Stimulated activated CD4-positive, alpha-beta T cell treated with anti-CD3 and anti-CD28 coated beads, TNF-alpha, amount 100 ng/mL, for 4 hours (primary cell): ENCODE measurements at places on chromosomes 5 and 9.

DNA sequence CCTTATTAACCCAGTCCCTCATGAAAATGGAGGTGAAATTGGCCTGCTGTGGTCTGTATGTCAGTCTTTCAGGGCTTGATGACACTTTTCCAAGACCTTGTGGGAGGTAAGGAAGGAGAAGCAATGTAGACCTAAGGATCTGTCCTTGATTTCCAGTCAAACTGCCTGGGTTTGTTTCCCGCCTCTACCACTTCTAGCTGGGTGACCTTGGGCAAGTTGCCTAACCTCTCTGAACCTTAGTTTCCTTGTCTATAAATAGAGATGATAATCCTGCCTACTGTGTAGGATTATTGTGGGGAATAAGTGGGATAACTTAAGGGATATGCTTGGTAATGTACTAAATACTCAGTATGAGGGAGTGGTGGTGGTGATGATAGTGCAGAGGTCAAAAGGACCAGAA lies 59.7 kb downstream of the PPARGC1B start:
- DNase-seq = no peak

- DNase-seq = no peak
Measured at GRCh38 chr5:3029396-3029795, 277.9 kb upstream of the IRX2 start.

GRCh38 chr5:38208782-38209378 lies 49.5 kb upstream of the EGFLAM start:
- DNase-seq = no peak

DNA sequence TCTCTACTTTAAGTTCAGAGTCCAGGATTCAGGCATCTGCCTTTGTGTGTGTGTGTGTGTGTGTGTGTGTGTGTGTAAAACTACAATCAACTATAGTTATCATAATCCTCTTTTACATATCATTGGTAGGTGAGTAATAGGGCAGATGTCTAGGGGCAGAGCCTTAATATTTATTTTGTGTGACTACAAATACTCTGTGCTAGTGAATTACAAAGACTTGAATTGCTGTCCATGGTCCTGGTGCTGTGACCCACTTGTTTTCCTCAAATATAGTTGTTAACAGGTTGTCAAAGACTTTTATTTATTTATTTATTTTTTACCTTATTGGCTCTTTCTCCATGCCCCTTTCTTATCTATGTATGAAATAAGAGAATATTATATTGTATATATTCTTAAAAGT lies 196.8 kb downstream of the ANXA1 start:
- DNase-seq = no peak

DNA sequence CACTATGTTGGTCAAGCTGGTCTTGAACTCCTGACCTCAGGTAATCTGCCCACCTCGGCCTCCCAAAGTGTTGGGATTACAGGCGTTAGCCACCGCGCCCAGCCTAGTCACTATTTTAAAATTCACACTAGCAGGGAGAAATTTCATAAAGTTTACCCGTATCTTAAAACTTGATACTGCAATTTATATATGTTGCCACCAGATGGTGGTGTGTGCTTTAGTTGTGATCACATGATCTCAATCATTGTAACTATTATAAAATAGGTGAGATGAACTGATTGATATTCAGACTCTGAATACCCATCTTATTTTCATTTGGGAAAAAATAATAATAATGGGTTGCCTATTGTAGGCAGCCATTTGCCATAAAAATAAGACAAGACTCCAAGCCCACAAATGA lies 1330.4 kb upstream of the WWC1 start:
- DNase-seq = no peak
